Fibroblast of skin of abdomen (primary cell): ENCODE measurements at places on chromosomes 7 and 10.
A peak's percentile ranks its signal among the peaks of the same experiment; 100 is the strongest.

GRCh38 chr10:76504823-76505222, 1073.4 kb downstream of the LRMDA start:
- no peak for DNase-seq

DNA sequence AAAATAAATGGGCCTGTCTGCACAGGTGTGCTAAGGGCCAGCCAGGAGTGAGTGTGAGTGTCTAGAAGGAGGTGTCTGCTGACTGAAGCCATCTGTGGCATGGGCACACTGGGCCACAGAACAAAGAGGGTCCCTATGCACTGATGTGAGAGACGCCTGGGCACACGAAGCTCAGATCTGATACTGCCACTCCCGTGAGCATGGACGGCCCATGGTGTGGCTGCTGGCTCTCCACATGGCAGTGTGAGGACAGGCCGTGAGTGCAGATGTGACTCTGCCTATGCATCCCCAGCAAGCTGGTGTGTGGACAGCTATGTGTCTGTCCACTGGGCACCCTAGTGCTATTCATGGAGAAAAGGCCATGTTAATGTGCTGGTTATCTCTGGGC, 12.8 kb upstream of the MYL7 start:
- DNase-seq: no peak

DNA sequence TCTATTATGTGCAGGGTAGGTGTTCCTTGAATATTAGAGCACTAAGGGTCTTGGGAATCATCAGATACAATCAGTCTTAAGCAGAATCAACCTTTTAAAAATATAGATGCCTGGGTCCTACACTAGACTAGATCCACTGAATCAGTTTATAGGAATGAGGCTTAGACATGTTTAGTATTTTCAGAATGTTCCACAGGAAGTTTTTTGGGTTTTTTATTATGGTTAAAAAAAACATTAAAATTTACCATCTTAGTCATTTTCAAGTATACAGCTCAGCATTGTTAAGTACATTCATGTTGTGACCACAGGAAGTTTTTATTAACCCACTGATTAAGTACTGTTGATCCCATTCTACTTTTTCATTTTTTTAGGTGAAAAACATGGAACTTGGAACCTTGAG, 135.7 kb downstream of the LCOR start:
- peak; percentile 57 for DNase-seq

DNA sequence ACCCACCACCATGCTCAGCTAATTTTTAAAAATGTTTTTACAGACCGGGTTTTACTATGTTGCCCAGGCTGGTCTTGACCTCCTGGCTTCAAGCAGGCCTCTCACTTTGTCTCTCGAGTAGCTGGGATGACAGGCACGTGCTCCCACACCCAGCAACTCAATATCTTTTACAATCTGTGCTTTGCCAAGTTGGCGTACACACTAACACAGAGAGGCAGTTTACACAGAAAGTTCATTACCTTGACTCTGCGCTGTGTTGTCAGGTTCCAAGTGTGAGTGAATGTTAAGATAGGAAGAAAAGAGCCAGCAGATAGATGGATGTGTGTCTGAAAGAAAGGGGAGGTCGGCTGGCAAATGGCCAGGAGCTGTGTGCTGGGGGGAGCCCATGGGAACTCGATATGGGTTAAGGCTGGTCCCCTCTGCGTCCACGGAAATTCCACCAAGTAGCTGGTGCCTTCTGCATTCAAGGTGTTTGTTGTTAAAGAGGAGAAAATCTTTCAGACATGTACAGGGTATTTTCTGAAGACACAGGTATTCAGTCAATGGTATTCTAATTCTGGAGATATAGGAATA, 299.8 kb downstream of the CAMK1D start:
- no peak for DNase-seq

DNA sequence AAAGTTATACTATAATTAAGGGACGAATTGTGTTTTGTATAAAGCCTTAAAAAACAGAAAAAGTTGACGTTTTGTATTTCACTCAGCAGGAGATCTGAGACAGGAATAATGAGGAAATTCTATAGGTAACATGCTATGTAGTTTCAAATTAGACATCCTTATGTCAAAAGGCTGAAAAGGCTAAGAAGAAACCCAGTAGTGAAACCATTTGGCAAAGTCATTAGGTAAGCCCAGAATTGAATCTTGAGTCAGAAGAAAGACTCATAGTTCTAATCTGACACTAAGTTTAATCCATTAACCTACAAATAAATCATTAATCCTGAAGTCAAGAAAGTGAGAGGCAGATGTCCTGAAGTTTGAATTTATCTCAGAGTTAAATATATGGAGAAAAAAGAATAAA, 79.3 kb downstream of the RNF133 start:
- no peak for DNase-seq

DNA sequence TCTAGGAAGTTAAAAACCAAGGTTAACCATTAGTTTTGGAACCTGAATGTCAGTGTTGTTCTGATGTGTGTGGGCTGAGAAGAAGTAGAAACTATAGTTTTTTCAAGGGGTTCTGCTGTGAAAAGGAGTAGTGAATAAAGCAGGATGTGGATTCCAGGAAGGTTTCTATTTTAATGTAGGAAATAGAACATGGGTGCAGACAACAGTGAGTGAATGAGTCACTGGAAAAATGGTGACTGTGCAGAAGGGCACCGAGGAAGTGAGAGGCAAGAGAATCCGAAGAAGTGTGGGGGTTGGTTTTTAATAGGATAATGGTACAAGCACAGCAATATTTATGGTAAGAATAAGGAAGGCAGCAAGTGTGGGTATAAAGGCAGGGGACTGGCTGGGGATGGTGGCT, 120.4 kb downstream of the ARHGAP21 start:
- DNase-seq: peak; percentile 56

DNA sequence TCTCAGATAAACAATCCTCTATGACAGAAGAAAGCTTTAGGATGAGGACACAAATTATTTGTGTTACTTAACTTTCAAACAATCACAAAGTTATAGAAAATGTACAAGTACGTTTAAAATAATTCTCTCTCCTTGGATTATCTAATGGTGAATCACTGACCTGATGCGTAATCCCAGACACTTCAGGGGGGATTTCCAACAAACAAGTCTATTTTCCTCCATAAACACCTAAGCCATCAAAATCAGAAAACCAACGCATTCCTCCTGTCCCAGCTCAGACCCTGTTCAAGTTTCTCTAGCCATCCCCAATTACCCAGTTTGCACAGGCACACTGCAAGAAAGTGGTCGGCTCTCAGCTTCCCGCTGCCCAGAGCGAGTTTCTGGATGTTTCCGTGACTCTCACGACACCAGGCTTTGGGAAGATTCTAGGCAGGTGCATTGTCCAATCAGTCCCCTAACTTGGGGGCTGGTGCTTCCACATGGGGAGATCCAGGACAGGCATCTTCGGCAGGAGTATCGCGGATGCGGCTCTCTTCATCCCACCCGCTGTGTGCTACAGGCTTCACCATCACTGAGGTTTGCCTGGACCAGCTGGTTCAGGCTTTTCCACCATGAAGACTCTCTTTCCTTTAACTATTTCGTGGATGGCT, 200.0 kb downstream of the ZMYND11 start:
- DNase-seq: no peak

GRCh38 chr10:125159486-125159931, 854 bp downstream of the CTBP2 start:
- no peak for DNase-seq

- no peak for DNase-seq
Observed at GRCh38 chr7:74708569-74709275, 51.2 kb downstream of the GTF2I start.

- DNase-seq: no peak
Observed at GRCh38 chr10:78863140-78863905, 205.4 kb upstream of the ZMIZ1 start.

GRCh38 chr10:89330537-89331212, 2.9 kb downstream of the IFIT3 start:
- no peak for DNase-seq

- peak; percentile 42 for DNase-seq
Observed at GRCh38 chr10:3635211-3635671, 149.8 kb downstream of the KLF6 start.

DNA sequence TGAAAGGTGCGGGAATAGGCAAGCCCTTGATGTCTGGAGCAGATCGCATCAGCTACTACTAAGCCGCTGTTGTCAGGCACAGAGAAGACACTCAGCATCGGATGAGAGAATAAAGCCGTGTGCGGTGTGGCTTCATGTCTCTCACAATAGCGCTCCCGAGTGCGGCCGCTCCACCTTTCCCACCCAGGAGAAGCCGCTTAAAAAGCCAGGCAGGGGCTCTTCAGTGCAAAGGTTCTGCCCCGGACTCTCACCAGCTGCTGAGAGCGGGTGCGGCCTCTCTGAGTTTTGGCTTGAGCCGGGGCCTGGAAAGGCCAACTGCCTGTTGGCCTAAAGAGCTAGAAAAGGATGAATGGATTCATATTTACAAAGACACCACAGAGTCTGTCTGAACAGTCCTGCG, 600.6 kb downstream of the DNAJB6 start:
- DNase-seq: no peak

- DNase-seq: no peak
Observed at GRCh38 chr7:30926313-30926712, 14.7 kb downstream of the AQP1 start.

DNA sequence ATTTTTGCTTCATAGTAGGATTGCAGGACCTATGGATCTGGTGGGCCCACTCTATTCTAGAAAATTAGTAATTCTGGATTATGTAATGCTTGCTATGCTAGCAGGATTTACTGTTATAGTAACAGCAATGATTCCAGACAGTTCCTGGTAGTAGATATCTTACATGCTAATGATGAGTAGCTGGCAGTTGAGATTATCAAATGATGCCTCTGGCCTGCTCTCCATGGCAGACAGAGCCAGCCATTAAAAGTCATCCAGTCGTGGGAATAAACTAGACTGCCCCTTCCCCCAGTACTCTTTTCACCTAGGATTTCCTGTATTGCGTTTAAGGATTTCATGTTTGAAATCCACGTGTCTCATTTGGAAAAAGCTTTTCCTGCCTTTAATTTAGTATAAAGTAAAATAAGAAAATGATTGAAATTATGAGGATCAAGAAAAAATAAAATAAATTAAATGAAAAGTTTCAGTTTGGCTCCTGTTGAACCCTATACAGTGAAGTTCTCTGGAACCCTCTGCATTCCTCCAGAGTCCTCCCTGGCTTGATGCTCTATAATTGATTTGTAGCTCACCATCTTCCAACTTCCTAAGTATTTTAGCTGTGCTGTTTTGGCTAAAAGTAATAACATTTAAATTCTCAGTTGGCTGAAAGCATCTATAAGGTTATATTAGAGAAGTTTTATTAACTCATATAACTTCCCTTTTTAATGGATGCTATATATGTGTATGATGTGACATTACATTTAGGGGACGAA, 14.6 kb downstream of the UMAD1 start:
- DNase-seq: no peak

- DNase-seq: no peak
Observed at GRCh38 chr7:30159163-30159562, 24.4 kb downstream of the MTURN start.

DNA sequence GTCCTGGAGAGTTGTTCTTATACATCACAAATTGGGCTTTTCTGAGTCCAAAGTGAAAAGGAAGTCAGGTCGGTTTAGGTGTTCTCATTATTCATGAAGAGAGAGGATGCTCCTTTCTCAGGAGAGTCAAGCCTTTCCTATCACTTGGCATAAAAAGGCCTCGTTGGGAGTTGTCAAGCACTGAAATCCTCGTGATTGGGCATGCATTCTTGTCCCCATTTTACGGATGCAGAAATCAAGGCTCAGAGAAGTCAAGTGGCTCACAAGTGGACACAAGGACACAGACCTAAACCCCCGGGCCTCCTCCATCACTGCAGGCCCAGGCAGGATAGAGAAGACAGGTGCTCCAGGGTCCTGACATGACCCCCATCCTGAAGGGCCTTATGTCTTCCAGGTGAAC, 8.5 kb downstream of the RBP3 start:
- no peak for DNase-seq
